ENCODE measurements at places on chromosomes 6 and 20. TPM values are rescaled to one million over a fixed set of nuclear protein-coding genes. Genes with fewer than 3 reads are reported as not detected.
A peak's percentile ranks its signal among the peaks of the same experiment; 100 is the strongest.

DNA sequence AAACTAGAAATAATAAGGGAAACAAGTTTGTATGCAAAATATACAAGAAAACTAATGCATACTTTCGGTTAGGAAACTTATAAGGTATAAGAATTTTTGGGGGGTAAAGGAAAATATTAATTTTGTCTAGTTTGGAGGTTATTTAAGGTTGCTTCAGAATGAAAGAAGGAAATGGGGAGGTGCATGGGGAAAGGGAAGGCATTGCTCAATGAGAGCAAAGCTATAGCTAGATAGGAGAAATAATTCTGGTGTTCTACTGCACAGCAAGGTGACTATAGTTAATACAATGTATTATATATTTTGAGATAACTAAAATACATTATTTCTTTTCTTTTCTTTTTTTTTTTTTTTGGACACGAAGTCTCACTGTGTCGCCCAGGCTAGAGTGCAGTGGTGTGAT, 5.4 kb upstream of the MYMX start:
- no peak for DNase-seq

- no peak for DNase-seq
These were observed 107.9 kb upstream of the SPACA1 start for GRCh38 chr6:87939776-87940175.

The HSD17B8 gene
- total RNA-seq: 3.7 TPM

The UBD gene
- total RNA-seq: not detected

The STMND1 gene
- not detected for total RNA-seq

GRCh38 chr20:20051767-20052073, 546 bp downstream of the CRNKL1 start:
- DNase-seq: no peak

DNA sequence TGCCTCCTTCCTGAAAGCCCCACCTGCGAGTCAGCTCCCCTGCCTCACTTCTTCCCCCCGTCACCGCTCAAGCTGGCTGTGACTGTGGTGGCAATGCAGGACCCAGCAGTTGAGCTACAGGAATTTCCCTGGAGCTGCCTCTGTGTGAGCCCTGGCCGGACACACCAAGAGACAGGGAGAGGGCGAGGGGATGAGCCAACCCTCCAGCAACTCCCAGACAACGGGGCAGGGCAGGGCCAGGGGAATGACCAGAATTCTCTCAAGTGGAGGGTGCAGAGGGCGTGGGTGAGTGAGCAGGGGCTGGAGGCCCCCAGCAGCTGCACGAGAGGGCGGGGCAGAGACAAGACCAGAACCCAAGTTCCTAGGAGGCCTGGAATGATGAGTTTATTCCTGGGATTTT, 4.9 kb upstream of the ARFGAP1 start:
- no peak for DNase-seq

The CST5 gene
- not detected for total RNA-seq

GRCh38 chr6:106728296-106728870, 99.0 kb downstream of the QRSL1 start:
- no peak for DNase-seq

- DNase-seq: no peak
These were observed 4.8 kb upstream of the IRF4 start for GRCh38 chr6:386688-387266.

GRCh38 chr20:62165762-62166399, 16.9 kb upstream of the MTG2 start:
- DNase-seq: no peak

The PGC gene
- not detected for total RNA-seq

- DNase-seq: no peak
These were observed 3.6 kb downstream of the CNBD2 start for GRCh38 chr20:35971981-35972380.

- no peak for DNase-seq
These were observed 13.9 kb upstream of the BEND6 start for GRCh38 chr6:56940977-56941376.

The PLCG1 gene
- total RNA-seq: 29.8 TPM

GRCh38 chr20:50053362-50054230, 59.4 kb downstream of the UBE2V1 start:
- DNase-seq: no peak

- DNase-seq: peak; percentile 75
These were observed 32.8 kb downstream of the GFOD1 start for GRCh38 chr6:13454286-13455221.

GRCh38 chr20:50172347-50173013, 18.1 kb upstream of the CEBPB start:
- peak; percentile 83 for DNase-seq

DNA sequence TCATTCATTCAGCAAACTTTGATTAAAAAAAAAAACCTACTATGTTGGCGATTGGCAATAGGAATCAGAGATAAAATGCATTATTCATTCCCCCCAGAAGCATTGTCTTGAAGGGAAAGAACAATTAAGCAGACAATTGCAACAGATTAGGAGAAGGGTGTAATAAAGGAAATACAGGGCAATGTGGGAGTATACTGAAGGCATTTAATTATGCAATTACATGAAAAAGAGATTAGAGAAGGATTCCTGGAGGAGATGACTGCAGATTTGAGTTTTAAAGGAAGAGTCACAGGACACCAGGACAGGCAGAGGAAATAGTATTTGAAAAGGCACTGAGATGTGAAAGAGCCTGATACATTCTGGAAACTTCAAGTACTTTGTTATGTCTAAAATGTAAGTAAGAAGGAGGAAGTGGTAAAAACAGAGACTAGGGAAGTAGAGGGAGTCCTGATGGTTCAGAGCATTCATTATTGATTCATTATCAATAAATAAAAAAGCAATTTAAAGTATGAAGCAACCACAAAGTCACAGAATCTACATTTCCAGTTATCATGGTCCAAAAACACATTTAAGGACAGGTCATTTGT, 43.7 kb downstream of the THEMIS start:
- no peak for DNase-seq

The MDFI gene
- 1.4 TPM for total RNA-seq

The NDUFAF5 gene
- 13.0 TPM for total RNA-seq

DNA sequence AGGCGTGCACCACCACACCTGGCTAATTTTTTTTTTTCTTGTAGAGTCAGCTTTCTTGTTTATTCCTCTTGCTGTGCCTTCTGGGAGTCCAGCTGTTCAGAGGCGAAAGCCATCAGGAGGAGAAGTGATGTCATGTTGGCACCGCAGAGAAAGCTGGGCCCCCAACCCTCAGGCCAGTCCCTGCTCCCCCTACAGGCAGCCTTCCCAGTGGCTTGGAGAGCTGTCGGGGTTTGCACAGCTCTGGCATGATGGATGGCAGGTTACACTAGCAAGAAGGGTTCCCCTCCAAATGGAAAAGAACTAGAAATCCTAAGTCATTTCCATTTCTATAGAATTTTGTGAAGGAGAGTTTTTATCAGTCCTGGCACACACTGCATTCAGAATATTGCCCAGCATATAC, 72.6 kb downstream of the C6orf52 start:
- DNase-seq: no peak

GRCh38 chr6:129835691-129836090, 25.4 kb downstream of the TMEM244 start:
- DNase-seq: no peak

The C20orf144 gene
- total RNA-seq: 0.63 TPM

DNA sequence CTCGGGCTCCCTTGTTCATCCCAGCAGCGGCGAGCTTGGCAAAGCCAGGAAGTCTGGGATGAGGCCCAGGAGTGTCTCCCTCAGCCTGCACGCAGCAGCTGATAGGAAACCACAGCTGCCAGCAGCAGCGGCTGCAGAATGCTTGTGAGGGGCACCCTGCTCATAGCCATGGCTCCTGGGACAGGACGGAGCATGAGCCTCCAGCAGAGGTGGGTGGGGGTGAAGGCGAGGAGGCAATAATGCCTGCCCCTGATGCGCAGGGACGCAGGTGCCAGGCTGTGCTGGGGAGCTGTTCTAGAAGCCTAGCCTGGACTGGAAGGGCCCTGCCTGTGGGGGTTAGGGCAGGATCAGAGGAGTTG, 157.9 kb downstream of the CD83 start:
- DNase-seq: peak; percentile 33

DNA sequence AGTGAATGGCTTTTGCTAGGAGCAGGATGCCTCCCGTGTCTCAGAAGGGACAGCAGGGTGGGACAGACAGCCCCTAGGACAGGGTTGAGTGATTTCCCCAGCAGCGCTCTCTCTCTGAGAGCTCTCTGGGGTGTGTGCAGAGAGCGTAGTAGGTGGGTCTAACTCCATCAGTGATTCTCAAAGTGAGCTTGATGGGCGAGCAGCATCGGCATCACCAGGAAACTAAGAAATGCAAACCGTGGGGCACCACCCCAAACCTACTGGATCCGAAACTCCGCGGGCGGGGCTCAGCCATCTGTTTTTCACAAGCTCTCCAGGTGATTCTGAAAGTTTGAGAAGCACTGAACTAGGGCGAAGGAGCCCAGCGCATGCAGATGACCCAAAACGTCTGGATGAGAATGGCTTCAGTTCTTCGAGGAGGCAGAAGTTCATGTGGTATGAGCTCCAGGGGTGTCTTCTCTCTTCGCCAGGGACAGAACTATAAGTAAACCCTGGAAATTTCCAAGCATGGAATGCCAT, 119.6 kb upstream of the RNF24 start:
- DNase-seq: no peak

- DNase-seq: no peak
These were observed 625.4 kb downstream of the QKI start for GRCh38 chr6:164039954-164040375.

The ZBTB9 gene
- 2.0 TPM for total RNA-seq

GRCh38 chr20:47701612-47702011, 83.7 kb downstream of the SULF2 start:
- DNase-seq: peak; percentile 64

GRCh38 chr6:46655803-46656202, 3.0 kb downstream of the SLC25A27 start:
- DNase-seq: no peak

DNA sequence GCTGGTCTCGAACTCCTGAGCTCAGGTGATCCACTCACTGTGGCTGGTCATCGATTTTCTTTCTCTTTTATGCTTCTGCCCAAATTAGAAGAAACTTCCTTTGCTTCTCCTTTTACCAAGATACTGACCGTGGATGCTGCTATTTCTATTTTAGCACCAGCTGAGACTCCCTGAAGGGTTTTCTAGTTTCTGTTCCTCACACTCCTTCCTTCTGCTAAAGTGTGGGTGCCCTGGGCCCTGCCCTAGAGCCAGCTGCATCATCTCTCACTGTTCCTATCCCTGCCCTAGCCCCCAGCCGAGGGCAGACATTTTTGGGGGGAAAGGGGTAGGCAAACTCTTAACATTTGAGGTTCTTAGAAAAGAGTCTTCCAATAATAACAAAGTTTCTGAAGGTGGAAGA, 6.3 kb downstream of the SMOC2 start:
- DNase-seq: no peak

DNA sequence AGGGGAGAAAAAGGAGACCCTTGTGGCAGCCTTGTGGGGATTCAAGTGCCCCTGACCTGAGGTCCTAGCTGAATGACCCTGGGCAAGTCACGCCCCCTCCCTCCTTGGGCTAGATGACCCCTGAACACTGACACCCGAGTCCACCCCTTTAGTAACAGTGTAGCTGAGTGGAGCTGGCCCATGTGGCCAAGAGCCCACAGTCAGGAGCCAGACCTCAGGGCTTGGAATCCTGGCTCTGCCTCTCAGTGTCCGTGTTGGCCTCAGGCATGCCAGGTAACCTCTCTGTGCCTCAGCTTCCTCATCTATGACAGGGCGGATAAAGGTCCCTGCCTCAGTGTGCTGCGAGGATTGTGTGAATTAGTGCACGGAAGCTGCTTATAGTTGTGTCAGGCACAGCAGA, 14.3 kb downstream of the IP6K3 start:
- no peak for DNase-seq

DNA sequence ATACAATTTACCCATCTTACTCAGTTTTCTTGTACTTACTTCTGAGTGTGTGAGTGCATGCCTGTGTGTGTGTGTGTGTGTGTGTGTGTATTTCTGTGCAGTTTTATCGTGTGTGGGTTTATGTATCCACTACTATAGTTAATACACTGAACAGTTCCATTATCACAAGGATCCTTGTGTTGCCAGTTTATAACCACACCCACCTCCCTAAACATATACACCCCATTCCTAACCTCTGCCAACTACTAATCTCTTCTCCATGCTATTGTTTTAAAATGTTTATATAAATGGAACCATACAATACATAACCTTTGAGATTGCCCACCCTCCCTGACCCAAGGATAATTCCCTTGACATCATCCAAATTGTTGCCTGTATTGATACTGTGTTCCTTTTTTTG, 18.7 kb downstream of the POFUT1 start:
- DNase-seq: no peak

DNA sequence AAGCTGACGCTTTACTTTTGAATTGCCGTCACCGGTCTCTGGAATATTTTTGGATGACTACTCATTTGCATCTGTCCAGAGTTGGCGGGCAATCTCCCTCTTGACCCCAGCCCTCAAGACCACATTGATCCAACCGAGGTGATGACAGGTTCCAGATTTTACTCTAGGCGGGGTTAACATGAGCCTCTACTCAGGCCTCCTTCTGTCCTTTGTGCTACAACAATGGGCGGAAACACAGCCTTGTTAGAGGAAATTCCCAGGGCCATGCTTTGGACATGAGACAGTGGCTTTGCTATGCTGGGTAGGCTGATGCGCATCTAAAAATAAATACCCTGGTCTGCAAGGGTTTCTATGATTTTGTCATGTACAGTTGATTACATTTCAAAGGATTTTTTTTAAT, 27.0 kb upstream of the ADGRF5 start:
- DNase-seq: no peak

DNA sequence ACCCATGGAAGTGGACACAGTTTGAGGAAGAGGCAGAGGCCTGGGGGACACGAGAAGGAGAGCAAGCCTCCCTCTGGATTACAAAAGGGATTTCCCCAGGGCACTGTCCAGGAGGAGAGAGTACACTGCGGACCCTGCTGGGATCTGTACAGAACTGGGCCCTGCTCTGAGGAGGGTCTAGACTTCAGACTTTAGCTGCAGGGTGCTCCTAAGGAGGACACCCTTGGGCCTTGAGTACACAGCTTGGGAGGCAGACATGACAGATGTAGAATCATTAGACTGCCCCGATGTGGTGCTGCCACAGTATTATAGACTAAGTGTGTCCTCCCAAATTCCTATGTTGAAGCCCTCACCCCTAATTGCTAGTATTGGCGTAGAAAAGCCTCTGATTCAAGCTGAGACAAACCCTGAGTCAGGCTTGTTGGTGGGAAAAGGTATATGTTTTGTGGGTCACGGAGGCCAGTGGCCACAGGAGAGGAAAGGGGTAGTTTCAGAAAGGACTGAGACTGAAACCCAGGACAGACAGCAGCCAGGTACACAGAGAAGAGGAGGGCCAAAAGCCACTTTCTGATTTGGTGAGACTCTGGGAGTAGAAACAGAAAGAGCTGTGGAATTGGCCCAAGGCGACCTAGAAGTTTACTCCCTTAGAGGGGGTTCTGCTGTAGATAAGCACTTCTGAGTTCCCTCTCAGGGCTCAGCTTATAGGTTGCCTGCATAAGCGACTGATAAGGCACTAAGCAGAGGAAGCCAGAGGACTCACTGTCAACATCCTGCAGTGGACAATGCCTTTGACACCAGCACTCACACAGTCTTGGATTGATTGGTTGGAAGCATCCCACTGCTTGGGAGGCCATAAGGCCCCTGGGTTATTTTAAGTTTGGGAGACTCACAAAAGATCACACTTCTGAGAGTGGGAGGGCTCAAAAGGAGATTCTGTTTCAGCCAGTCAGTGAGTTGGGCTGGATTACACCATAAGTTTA, 16.5 kb upstream of the SH3BGRL2 start:
- DNase-seq: no peak

The BEND6 gene
- 20.6 TPM for total RNA-seq

GRCh38 chr6:111743862-111744692, 129.2 kb downstream of the FYN start:
- DNase-seq: peak; percentile 81

All from GM23248 (cell line).